Stimulated activated CD4-positive, alpha-beta T cell treated with anti-CD3 and anti-CD28 coated beads, Interleukin-12 subunit alpha, Interleukin-12 subunit beta, amount 100 ng/mL, for 24 hours (primary cell): ENCODE measurements at places on chromosomes 5 and 9.

GRCh38 chr9:121185178-121185745, 16.4 kb downstream of the RAB14 start:
- no peak for DNase-seq

DNA sequence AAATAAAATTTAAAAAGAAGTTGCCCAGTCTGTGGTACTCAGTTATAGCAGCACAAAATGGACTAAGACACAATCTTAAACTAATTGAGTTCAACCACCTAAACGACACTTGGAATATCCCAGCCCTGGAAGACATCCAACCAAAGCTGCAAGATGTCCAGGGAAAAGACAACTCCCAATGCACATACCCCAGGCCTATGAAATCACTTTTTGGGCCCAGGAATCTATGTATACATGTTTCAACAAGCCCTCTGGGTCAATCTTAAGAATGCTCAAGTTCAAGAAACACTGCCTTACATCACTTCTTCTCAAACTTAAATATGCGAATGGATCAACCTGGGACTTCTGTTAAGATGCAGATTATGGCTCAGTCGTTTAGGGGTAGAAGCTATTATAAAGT, 148.6 kb downstream of the ELAVL2 start:
- DNase-seq, result no peak

DNA sequence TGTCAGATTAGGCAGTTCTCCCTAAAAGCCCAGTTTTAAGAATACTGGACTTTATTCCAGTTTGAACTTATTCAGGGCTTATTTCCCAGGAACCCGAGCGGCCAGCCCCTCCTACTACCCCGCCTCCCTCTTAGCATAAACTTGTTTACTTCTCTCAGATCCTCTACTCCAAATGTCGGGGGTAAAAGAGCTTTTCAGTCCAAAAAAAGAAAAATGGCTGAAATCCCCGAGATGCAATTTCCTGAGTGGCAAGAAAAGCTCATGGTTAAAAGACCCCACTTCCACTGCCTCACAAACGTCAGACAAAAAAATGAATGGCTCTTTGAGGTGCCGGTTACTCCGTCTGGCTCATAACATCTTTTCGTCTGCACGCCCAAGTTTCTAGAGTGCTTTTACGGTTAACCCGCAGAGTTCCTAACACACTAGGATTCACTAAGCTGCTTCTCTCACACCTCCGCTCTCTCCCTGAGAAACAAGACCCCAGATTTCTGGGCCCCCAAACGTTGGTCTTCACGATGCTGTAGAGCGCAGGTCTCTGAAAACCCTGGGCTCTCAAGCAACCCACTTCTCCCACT, 402 bp downstream of the BRD8 start:
- DNase-seq, result peak; percentile 18

DNA sequence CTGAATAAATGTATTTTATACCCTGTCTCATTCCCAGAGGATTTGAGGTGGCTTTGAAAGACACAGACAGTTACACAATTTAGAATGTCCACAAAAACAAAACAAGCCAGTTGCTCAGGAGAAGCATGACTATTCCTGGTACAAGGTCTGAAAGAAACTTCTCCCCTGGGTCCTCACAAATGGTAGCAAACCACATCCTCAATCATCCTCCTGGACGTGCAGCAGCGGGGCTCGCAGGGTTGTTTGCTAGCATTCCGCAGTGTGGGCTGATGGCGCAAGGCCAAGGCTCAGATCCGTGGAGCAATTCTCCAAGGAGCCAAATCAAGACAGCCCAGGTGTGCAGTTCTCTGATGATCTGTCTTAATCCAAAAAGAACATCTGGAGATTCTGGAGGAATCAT, 210.3 kb downstream of the ACTL7B start:
- DNase-seq, result no peak

- DNase-seq, result no peak
Measured at GRCh38 chr9:113373256-113373655, 3.5 kb downstream of the HDHD3 start.

- no peak for DNase-seq
Measured at GRCh38 chr5:98101131-98101530, 672.3 kb upstream of the RGMB start.

GRCh38 chr5:158658446-158659230, 441.1 kb downstream of the EBF1 start:
- DNase-seq, result no peak

DNA sequence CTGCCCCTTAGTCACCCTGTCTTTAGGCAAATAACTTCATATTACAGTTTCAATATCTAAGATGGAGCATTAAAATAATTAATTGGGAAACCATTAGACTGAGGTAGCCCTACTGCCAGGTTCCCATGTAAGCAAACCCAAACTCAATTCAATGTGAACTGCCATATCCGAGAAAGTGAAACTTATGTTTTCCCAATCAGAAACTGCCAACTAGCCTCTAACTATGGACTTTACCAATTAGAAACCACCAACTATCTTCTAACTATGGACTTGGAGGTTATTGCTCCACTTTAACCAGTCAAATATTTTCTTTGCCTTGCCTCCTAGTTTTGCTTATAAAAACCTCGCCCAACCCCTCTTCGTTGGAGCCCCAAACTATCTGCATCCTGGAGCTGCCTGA, 218.5 kb downstream of the ENC1 start:
- no peak for DNase-seq

DNA sequence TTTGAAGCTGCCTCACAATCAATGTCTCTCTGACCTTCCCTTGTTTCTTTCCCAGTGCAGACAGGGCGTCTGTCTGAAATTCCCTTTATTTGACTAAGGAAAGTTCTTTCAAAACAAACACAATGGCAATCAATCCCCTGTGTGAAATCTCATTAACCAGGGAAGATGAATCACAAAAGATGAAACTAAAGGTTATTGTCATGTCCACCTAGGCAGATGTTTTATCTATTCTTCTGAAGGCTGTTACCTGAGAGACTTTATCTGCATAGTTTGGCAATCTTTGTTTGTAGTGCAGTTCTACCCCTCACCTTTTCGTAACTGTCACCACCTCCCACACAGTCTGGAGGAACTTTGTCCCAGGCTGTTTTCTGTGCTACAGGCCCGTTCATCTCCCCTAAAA, 217.5 kb upstream of the RIOK2 start:
- DNase-seq, result no peak

DNA sequence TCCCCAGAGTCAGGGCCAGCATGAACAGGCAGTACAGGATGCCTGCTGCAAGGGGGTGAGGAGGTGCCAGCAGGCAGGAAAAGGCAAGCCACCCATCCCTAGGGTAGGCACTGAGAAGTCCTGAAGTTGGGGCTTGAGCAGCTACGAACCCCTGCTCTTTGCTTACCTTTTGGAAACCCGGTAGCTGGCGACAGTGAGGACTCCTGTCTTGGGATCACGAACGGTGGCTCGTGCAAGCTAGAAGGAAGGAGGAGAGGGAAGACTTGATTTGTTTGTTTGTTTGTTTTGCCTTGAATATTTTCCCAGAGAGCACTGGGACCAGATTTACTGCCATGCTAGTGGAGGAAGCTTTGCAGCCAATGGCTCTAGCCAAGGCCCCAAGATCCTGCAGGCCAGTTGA, 23.7 kb downstream of the P4HA2 start:
- DNase-seq, result no peak

DNA sequence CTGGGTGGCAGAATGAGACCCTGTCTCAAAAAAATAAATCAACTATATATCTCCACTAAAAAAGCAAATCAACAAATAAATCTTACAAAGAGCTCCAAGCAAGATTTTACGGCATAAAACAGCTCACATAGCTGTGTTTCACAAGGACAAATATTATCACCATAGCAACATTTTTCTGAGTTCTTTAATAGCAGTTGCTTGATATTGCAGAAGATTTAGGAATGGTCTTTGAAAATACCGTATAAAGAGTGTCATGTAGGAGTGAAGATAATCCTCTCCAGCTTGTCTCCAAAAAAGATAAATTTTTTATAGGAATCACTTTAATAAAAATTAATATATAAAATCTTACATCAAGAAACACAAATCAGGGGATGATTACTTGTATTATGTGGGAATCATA, 36.6 kb upstream of the MYOT start:
- DNase-seq, result no peak

- DNase-seq, result no peak
Measured at GRCh38 chr5:94440015-94440414, 178.4 kb downstream of the KIAA0825 start.

DNA sequence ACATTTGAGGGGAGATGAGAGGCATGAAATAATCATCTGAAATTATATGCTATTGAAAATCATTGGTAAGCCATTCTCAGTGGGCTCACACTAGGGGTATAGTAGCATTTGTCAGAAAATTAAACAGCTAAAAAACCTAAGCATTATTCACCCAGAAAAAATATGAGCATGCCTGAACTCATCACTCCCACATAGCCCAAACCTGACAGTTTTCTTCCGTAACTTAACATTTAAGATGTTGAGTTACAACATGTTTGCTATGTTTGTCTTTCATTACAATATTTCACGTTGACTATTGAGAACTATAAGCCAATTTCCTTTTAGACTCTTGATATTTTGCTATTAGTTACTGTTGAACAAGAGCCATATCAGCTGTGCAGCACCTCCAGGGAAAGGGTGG, 23.5 kb upstream of the GHR start:
- no peak for DNase-seq

DNA sequence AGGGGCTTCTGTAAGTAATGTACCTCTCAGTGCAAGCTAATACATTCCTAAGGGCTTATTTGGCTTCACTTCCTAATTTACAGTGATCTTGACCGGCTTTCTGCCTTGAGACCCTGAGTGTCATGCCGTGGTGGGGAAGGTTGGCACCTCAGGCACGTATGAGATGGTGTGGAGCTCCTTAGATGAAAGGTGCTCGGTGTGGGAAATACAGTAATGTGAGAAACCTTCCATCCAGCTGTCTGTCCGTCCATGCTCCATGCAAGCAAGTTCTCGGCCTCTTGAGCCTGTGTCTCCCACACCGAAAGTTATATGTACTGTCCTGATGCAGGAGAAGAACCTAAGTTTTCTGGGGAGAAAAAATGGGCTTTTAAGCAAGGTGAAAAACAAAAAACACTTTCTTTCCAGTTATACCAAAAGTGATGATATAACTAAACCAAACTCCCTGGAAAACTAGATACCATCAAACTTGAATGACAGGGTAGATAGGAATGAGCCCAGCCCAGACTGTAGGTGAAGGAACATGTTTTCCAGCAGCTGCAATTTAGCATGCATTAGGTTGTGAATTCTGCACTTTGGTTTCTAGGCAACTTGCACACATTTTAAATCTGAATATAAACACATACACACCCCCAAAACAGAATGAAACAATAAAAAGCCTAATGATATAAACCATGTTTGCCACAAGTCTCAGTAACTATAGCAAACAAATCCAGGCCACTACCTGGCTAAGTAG, 279.6 kb downstream of the FANCC start:
- no peak for DNase-seq

DNA sequence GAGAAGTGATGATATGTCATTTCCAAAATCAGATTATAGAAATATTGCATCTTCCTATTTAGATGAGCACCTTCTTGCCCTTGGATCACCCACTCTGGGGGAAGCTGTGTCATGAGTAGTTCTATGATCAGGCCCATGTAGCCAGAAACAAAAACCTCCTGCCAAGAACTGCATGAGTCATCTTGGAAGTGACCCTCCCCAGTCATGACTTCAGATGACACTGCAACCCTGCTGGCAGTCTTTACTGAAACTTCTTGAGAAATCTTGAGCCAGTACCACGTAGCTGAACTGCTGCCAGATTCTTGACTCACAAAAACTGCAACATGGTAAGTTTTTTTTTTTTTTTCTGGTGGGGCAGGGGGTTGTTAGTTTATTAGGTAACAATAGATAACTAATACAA, 439.6 kb upstream of the PTGER4 start:
- no peak for DNase-seq

- no peak for DNase-seq
Measured at GRCh38 chr9:105046907-105047741, 119.2 kb upstream of the ABCA1 start.

DNA sequence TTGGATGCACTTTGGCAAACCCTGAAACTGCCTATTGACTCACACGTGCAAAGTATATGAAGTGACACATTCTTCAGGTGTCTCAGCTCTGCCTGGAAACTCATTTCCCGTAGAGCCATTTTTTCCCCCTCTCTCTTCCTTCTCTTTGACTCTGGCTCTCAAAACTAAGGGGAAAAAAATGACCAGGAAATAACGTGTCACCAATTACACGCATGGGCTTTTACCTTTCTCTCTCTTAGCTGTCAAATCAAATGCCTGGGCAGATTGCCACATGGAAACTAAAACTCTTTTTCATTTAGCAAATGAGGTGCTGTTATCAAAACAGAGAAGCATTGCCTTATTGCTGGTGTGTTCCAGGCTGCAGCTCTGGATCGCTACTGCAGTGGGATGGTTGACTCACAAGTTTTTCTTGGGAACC, 18.3 kb upstream of the IFNK start:
- DNase-seq, result no peak

DNA sequence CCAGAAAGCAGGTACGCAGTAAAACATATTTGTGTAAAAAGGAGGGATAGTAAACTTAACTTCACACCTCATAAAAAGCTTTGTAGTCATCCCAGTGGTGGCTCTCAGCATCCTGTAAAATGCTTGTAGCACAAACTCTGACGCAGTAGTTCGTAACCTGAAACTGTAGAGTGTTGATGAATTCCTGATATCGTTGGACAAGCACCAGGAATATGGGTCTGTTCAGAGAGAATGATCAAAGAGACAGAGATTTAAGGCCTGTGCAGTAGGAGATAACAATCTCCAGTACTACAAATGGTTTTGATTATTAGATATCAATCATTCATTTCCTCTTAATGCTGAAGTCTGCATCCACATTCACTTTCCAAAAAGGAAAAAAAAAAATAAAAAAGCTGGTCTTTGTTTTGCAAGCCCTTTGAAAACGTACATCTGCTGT, 148.5 kb downstream of the KIAA0825 start:
- no peak for DNase-seq

GRCh38 chr5:54229041-54229780, 81.2 kb downstream of the ARL15 start:
- peak; percentile 71 for DNase-seq

DNA sequence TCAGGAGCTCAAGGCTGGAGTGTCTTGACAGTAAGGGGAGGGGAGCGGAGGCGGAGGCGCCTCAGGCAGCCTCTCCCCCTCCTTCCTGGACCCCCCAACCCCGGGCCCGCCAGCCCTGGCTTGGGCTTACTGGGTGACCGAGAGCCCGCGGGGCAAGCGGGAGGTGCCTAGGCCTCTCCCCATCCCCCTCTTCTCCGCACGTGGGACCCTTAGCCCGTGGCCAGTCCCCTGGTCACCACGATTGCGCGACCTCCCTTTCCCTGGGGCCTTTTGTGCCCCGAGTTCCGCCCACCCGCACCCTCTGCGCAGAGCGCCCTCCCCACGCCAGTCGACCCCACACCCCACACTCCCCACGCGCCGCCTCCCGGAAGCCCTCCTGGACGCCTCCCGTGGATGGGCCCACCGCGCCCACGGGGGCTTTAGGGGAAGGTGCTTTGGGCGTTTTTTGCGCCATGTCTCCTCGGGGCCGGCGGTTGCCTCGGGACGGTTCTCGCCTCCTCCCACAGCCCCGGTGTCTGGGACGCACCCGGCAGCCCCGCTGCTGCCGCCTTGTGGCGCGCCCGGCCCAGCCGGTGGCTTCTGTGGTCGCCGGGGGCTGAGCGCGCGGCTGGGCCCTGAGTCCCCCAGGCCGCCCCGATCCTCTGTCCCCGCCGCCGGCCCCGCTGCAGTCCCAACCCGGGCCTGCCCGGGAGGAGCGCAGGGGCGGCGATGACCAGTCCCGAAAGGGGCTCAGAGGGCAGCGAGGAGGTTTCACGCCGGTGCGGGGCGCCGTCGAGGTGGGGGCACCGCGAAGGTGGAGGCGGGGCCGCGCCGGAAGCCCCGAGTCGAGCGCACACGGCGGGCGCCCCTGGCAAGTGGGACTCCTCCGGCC, 3.2 kb downstream of the TOR4A start:
- no peak for DNase-seq

- DNase-seq, result no peak
Measured at GRCh38 chr5:151196556-151197290, 27.2 kb downstream of the CCDC69 start.
